Right lobe of liver (tissue), 6 donors: ENCODE measurements at places on chromosomes 16 and 17. TPM values are rescaled to one million over a fixed set of nuclear protein-coding genes. Genes with fewer than 3 reads are reported as not detected.
A peak's percentile ranks its signal among the peaks of the same experiment; 100 is the strongest.

Gene NHERF2
- total RNA-seq, result 129 TPM

Gene CYB561
- total RNA-seq, result 21.9 TPM

Gene PLK1
- 0.81 TPM for total RNA-seq

DNA sequence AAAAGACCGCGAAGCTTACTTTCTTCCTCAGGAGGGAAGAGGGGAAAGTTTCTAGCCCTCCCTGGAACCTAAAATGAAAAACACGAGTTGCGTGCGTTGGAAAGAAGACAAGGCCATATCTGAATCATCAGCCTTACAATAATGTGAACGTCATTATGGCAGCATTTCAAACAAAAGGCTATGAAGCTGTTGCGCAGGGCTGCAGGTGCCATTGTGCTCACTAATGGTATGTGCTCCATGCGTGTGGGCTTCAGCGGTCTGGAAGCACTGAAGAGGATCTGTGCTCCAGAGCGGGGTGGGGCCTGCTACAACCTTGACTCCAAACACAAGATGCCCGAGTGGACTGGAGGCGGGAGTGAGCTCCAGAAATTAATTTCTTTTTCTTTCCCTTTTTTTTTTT is 12.1 kb upstream of the CYB5B start:
- no peak for DNase-seq

- DNase-seq, result no peak
Measured at GRCh38 chr16:72961863-72962262, 86.1 kb downstream of the ZFHX3 start.

GRCh38 chr16:23088018-23088417 is 61.2 kb downstream of the USP31 start:
- DNase-seq, result no peak

GRCh38 chr17:28860363-28860808 is 5.6 kb downstream of the ERAL1 start:
- DNase-seq, result no peak

GRCh38 chr17:79810130-79811010 is 13.5 kb upstream of the CBX8 start:
- DNase-seq, result peak; percentile 62

DNA sequence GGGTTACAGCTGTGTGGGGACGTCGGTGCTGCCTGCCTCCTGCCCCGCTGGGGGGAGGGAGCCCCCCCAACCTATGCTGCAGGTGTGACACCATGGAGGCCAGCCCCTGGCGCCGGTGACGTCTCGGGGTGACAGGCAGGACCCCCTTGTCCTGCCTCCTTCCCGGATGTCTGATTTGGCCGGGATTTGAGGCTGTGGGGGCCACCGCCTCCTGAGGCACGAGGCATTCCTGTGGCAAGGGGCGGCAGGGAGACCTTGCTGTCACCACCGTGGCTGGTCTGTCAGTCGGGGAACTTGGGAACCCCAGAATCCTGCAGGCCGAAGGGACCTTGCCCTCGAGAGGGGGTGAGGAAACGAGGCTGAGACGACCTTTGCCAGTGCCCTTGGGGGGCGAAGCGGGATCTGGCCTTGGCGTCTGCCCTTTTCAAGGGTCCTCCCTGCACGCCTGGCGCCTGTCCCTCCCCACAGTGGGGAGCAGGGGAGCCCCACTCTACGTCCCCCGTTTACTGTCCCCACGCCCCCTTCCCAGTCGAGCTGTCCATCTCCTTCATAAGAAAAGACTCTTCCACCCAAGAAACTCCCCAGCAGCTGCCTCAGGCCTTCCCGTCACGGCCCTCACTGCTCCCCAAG is 74.4 kb downstream of the METRNL start:
- no peak for DNase-seq

GRCh38 chr17:28427371-28427770 is 21.4 kb upstream of the SLC46A1 start:
- no peak for DNase-seq

GRCh38 chr17:60539807-60540206 is 13.8 kb upstream of the APPBP2 start:
- no peak for DNase-seq

GRCh38 chr16:18829251-18829650 is 27.9 kb upstream of the ARL6IP1 start:
- DNase-seq, result no peak

DNA sequence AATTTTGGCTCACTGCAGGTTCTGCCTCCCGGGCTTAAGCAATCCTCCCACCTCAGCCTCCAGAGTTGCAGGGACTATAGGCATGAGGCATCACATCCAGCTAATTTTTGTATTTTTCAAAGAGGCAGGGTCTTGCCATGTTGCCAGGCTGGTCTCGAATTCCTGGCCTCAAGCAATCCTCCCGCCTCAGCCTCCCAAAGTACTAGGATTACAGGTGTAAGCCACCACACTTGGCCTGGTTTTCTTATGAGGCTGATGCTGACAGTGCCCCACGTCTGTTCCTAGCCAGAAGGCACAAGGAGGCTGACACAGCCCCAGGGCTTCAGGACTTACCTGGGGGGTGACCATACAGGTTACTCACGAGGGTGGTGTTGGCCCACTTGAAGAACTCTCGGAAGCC is 33.9 kb upstream of the GCSH start:
- no peak for DNase-seq

DNA sequence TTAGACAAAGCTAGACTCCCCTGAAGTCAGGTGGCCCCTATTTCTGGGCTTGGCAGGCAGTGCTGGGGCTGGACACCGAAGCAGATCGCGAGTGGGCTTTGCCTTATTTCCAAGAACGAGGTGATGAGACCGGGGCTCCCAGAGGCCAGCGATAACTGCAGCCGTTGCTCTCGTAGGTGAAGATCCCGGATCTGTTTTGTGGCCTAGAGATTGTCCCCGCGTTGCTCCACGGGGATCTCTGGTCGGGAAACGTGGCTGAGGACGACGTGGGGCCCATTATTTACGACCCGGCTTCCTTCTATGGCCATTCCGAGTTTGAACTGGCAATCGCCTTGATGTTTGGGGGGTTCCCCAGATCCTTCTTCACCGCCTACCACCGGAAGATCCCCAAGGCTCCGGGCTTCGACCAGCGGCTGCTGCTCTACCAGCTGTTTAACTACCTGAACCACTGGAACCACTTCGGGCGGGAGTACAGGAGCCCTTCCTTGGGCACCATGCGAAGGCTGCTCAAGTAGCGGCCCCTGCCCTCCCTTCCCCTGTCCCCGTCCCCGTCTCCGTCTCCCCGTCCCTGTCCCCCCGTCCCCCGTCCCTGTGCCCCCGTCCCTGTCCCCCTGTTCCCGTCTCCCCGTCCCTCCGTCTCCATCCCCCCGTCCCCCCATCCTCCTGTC is 1.5 kb upstream of the TBCD start:
- DNase-seq, result no peak

DNA sequence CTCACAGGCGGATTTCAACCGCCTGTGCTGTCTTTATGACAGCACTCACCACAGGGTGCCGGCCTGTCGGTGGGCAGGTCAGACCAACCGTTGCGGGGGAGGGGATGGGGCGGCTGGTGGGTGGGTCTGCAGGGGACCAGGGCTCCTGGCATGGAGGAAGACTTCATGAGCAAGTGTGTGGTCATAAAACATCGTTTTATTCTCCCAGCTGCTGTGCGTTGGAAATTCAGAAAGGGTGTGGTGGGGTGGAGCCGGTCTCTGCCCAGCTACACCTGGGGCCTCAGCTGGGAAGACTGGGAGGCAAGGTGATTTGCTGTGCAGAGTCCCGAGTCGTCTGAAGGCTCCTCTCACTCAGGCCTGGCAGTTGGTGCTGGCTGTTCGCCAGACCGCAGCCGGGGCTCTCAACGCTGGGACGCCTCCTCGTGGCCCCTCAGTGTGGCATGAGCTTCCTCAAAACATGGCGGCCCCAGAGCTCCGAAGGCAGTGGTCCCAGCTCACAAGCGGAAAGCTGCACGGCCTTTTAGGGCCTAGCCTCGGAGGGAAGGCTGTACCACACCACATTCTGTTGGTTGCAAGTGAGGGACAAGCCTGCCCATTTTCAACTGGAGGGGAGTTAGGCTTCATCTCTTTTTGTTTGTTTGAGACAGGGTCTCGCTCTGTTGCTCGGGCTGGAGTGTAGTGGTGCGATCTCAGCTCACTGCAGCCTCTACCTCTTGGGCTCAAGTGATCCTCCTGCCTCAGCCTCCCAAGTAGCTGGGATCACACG is 45.8 kb upstream of the GSE1 start:
- DNase-seq, result no peak

DNA sequence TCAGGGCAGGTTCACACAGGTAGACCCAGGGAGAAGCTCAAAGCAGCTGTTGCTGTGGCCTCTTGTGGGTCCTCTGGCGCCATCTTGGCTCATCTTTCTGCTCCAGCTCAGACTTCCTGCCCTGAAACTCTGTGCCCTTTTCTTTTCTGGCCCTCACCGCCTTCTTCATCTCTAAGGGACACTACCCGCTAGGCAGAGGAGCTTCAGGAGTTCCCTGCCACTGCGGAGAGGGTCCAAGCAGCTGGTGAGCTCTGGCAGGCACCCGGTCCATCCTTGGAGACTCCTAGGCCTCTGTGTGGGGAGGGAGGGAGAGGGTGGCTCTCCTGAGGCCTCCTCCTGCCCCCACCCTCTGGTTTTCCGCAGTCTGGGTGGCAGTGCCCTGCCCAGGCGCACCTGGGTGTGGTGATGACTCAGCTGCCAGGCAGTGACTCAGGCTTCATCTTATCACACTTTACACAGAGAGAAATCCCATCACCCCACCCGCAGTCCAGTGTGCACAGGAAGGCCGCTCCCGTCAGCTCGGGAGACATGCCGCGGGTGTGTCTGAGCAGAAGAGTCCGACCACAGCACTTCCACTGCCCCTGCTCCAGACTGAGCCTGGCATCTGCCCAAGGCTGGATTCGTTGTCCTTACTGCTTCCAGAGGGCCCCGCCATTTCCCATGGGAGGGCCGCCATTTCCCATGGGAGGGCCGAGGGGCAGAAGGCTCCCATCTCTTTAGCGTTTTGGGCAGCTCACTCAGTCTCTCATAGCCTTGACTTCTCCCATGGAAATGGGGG is 7.3 kb downstream of the NT5C start:
- peak; percentile 71 for DNase-seq
